ENCODE measurements at places on chromosomes 5 and 9.

GRCh38 chr5:89275066-89275855 lies 392.3 kb upstream of the MEF2C start:
- no peak for DNase-seq

DNA sequence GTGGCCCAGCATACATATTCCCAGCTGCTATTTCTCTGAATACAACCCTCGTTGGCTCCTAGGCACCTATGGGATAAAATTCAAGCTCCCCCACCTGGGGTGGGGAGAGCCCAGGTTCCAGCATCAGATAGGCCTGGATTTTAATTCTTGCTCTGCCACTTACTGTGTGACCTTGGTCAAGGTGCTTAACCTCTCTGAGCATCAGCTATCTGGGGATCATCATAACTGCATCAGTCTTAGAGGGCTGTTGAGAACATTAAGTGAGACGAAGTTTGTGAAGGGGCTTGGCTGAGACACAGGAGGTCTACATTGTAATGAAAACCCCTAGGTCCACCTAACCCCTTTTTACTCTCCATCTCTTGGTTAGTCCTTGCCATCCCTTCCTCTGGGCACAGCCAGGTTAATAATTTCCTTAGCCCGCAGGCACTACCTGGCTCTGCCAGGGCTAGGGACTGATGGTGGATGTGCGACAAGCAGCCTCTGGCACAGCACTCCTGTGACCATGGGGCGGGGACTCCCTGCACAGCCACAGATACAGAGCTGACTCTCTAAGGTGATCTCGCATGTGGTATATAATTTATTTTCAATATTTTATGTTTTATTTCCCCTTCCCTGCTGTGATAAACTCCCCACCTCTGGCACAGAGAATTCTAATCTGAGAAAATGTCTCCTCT lies 68.7 kb downstream of the CRB2 start:
- DNase-seq: no peak

GRCh38 chr5:135891791-135892190 lies 3.9 kb downstream of the IL9 start:
- peak; percentile 43 for DNase-seq

GRCh38 chr5:55888205-55888604 lies 37.0 kb downstream of the IL31RA start:
- DNase-seq: no peak

- no peak for DNase-seq
Observed at GRCh38 chr5:32503261-32503660, 58.7 kb upstream of the ZFR start.

DNA sequence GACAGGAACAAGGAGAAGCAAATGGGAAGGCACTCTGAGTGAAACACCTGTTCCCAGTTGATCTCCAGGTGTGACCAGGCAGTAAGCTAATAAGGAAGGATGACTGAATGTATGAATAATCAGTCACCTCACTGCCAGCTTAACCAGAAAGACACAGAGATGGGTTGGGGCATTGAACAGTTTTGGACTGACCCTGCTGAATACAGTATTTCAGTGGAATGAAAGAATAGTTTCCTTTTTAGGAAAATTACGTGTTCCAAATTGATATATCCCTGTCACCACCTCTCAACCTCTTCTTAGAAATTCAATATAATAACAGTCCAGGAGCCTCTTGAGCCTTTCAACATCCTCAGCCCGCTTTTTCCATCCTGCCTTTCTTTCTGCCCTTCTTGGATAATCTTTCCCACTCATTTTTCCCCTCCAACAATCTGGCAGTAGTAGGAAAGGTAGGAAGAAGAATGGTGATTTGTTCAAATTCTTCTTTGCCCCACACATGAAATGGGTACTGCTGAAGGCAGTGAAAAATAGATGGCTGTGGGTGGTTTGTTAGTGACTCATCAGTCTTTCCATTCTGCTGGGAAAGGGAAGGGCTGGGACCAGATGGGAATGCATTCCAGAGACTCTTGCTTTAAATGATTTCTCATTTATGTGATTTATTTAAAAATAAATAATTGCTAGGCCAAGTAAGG lies 117.9 kb downstream of the ZSWIM6 start:
- DNase-seq: no peak

GRCh38 chr9:73539881-73540390 lies 388.3 kb downstream of the ANXA1 start:
- no peak for DNase-seq

All from Caco-2 (cell line).